ENCODE measurements at places on chromosomes 6 and 20.

DNA sequence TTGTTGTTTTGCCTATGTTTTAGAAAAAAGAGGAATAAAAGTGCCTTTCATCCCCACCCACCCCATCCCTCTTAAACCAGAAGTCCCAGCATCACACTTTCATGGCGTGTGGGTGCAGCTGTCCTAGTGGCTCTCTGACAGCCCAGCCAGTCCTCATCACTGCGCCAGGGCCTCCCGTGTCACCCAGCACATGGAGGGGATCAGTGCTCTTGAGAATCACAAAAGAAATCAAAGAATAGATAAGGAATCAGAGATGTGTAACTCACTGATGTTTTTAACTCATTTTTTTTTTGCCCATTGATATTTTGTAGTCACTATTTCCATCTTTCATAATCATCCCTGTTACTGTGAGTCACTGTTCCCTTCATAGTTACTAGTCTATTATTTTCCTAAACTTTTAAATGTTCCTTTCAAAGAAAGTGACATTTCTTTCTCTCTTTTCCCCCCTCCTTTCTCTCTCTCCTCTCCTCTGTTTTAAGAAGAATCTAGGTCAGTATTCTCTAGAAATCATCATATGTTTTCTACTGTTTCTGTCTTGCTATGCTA, 78.6 kb downstream of the AIG1 start:
- DNase-seq: no peak

GRCh38 chr6:13281686-13282085, 46.7 kb downstream of the TBC1D7 start:
- peak; percentile 74 for DNase-seq

DNA sequence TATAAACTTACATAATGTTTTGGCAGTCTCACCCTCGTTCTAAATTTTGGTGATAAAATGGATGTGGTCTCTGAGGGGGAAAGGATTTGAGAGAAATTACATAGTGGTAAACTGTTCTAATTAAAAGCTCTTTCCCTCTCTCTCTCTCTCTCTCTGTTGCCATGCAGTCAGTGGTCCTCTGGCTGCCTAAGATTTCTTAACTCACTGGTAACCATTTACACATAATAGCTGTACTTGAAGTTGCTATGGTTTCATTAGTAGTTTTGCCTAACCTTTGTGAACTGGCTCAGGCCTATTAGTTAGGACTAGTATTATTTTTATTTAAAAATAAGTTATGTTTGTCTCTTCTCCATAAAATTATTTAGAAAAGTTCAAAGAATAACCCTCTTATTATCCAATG, 42.0 kb downstream of the MAPK14 start:
- DNase-seq: no peak

GRCh38 chr6:43628393-43629103, 516 bp downstream of the GTPBP2 start:
- peak; percentile 89 for DNase-seq

GRCh38 chr20:32314768-32315167, 37.3 kb downstream of the KIF3B start:
- no peak for DNase-seq

- DNase-seq: no peak
Measured at GRCh38 chr6:110528101-110528929, 51.9 kb upstream of the SLC22A16 start.

- DNase-seq: no peak
Measured at GRCh38 chr6:151166180-151166579, 73.6 kb upstream of the AKAP12 start.

GRCh38 chr6:17393892-17394631, 667 bp downstream of the CAP2 start:
- no peak for DNase-seq

- DNase-seq: no peak
Measured at GRCh38 chr6:35569011-35569461, 56.3 kb upstream of the TULP1 start.

GRCh38 chr6:26217714-26218075, 130.5 kb downstream of the HFE start:
- DNase-seq: no peak

- DNase-seq: no peak
Measured at GRCh38 chr20:33465481-33466302, 22.1 kb upstream of the SNTA1 start.

DNA sequence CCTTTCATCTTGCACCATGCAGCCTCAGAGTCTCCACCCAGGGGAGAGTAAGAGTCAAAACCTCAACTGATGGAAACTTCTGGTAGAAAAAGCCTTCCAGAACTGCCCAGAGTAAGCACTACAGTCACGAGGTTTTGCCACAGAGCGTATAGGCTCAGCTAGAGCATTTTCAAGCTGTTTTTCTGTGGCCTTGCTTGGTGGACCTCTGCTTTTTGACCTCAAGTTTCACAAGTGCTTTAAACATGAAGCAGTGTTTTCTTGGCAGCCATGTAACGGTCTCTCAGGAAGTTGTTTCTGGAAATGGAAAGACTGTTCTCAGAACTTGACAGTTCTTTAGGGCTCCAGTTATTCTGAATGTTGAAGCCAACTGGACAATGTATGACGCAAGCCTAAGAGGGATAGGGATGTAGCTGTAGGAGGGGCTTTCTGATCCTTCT, 146.5 kb downstream of the ZDHHC14 start:
- DNase-seq: peak; percentile 14

DNA sequence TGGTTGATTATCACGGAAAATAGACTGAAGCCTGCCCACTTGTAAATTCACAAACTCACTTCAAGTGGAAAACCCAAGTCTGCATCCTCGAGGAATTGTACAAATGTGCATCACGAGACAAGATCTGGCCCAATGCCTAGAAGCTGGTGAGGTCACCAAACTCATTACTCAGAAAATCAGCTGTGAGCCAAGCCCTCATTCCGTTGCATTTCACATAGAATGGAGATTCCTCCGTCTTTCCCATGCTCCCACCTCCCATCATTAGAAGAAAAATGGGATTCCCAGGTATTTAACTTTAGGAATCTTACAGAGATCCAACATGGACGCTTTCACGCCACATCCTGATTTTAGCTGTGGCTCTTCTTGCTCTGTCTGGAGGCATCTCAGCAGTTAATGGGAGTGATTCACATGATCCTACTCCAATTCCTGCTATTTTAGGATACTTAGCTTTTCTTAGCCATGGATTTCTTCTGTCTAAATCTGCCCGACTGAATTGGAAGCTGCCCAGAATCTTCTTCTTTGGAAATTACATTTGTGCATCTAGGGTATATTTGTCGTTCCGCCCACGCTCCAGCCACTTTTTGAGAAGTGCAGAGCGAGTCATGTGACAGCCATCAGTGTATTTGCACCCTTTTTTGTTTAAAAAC, 68.7 kb upstream of the STMND1 start:
- no peak for DNase-seq

GRCh38 chr6:150915880-150916265, 50.4 kb downstream of the MTHFD1L start:
- no peak for DNase-seq

DNA sequence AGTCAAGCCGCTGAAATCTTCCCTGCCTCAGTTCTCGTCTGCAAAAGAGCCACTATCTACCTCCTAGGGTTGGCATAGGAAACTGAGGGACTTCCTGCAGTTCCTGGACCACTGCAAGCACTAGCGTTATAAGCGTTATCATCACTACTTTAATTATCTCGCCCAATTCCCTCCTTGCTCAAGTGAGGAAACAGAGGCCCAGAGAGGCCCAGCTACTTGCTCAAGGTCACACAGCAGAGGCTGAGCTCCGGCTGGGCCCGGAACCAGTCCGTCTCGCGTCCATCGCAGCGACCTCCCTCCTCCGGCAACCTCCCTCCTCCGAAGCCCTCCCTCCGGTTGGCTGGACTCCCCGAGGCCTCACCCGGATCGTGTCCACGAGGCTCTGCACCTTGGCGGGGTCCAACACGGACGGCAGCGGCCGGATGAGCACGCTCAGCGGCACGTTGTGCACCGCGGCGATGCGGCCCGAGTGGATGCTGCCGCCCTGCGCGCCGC, 338 bp downstream of the SRXN1 start:
- no peak for DNase-seq

DNA sequence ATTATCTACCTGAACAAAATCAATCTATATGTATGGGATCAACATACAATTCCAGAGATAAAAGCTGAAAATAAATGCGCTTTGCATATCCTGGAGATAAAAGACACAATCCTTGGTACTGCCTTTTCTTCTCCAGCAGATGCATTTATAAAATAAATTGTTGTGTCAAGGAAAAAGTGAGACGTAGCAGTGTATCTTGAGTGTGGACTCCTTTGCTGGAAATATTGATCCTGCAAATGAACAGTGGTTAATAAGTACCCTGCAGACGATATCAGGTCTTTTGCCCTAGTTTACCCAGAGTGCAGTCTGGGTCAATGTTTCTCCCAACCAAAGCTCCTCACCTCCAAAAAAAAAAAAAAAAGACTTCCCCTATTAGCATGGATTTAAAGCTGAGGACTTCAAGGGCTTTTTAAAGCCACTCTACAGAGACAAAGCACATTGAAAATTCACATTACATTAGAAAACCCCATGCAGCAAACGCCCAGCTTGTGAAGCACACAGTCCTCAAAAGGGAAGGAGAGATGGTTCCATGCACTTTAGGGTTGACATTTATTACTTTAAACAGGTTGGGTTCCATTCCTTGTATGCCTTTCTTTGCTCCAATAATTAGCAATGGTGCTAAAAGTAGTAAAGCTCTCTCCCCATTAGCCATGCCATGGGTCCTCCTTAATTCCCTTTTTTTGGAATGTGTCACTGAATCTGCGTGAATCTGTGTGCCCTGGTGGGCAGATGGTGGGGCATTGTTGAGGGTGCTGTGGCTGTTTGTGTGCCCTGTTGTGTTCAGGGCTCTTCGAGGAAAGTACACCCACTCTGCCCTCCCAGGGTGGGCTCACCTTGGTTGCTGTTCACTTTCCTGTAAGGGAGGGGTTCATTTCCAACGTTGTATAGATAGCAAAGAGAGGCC, 21.1 kb downstream of the FOXA2 start:
- DNase-seq: no peak

DNA sequence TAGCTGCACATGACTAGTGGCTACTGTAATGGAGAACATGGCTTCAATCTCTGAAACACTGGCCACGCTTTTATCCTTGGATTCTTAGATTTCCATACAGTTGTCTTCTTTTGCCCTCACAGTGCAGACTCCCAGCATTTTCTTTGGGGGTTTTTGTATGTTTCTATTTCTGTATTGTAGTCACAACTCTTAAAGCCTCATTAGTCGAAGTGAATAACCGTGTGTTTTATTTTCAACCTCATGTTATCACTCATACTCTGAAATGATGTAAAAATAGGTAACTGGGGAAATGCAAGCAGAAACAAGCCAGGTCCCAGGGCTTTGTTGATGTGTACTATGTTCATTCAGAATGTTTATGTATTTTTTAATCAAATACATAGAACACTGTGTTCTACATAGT, 162.9 kb downstream of the JARID2 start:
- no peak for DNase-seq

Data from mesenteric fat pad (tissue), 1 donor.